ENCODE measurements at places on chromosomes 6 and 20.

- DNase-seq: no peak
Measured at GRCh38 chr6:3269281-3269975, 10.7 kb downstream of the PSMG4 start.

DNA sequence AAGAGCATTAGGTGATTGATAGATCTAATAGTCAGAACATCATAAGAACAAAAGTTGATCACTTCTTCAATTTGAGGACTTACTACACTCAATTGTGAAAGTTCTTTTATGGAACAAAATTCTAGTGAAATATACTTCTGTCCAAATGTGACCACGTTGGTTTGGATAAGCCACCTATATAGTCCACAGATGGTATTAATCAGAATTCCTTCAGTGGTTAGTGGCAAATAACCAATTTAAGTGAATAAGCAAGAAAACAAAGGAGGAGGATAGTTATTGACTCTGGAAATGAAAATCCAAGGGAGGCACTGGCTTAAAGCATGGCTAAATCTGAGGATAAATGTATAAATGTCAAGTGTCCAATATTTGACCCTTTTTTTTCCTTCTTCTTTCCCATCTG lies 268.5 kb upstream of the MARCKS start:
- no peak for DNase-seq

DNA sequence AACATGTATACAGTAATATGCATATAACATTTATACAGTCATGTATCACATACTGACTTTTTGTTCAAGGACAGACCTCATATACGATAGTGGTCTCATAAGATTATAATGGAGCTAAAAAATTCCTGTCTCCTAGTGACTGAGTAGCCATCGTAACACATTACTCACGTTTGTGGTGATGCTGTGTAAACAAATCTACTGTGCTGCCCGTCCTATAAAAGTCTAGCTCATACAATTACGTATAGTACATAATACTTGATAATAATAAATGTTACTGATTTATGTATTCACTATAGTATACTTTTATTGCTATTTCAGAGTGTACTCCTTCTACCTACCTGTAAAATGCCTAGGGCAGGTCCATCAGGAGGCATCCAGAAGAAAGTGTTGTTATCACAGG lies 17.4 kb downstream of the SERAC1 start:
- DNase-seq: no peak

DNA sequence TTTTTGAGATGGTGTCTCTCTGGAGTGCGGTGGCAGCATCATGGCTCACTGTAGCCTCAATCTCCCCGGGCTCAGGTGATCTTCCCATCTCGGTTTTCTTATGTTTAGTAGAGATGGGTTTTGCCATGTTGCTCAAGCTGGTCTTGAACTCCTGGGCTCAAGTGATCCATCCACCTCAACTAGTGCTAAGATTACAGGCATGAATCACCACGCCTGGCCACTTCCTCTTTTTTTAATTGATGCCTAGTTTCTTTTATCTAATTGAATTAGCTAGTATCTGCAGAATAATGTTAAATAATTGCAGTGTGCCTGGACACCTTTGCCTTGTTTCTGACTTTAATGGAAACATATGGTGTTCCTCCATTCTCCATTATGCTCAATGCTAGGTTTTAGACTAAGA lies 38.4 kb upstream of the SLC22A16 start:
- no peak for DNase-seq
